ENCODE measurements at places on chromosomes 12 and 14.

GRCh38 chr12:80412343-80412953 lies 31.6 kb upstream of the PTPRQ start:
- peak; percentile 8 for DNase-seq

DNA sequence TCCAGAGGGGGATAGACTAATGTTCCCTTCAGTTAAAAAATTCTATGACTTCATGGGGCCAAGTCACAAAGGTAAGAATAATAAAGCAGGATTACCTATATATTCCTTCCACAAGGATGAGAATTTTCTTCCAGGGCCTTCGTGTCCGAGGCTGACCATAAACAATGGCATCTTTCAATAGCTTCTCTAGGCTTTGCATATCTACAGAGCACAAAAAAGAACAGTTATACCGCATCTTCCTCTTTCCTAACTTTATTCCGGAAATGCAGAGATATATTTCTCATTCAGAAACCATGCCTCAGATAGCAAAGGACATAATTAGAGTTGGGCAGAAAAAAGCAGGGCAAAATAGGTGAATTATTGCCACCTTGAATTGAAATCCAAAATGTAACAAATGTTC lies 58.3 kb upstream of the ISM2 start:
- no peak for DNase-seq

DNA sequence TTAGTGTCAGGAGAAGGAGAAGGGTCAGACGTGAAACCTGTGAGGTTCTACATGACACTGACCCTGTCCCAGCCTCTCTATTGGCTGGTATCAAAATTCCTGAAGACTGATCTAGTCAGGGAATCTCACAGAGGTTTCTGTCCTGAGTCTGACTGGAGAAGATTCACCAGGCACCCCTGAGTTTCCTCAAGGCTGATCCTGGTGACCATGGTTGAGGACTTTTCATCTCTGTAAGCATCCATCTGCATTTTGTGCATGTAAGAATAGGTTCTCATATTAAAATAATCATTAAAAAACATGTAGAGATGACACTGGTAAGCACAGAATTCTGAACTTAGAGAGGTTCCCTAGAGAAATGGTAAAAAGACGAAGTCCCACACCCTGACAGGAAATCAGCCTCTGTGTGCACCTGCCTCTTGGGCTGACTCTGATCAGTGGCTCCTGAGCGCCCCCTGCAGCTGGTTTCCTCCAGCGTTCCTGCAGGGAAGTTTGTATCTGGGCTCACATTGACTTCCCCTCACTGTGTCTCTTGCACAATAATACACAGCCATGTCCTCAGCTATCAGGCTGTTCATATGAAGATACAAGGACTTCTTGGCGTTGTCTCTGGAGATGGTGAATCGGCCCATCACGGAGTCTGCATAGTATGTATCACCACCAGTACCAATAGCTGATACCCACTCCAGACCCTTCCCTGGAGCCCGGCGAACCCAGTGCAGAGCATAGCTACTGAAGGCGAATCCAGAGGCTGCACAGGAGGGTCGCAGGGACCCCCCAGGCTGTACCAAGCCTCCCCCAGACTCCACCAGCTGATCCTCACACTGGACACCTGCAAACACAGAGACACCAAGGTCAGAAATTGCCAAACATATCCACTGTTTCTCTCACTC lies 991.9 kb downstream of the TMEM121 start:
- DNase-seq = peak; percentile 12

GRCh38 chr14:39267608-39268005 lies 33.9 kb downstream of the MIA2 start:
- DNase-seq = no peak

DNA sequence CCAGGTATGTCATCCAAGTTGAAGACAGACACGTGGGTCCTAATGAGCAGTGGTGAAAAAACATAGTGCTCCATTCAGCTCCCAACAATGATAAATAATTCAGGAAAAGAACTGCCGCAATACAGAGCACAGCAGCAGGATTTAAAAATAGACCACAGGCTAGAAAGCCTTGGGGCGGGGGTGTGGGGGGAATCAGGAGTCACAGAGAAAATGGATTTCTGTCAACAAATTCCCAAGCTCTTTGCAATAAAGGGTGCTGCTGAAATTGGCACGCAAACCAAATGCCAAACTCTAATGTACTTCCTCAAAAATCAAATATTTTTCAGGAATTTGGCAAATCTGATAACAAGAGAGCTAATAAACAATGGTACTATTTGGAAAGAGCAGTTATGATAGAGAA lies 58.6 kb downstream of the R3HDM2 start:
- DNase-seq = no peak

DNA sequence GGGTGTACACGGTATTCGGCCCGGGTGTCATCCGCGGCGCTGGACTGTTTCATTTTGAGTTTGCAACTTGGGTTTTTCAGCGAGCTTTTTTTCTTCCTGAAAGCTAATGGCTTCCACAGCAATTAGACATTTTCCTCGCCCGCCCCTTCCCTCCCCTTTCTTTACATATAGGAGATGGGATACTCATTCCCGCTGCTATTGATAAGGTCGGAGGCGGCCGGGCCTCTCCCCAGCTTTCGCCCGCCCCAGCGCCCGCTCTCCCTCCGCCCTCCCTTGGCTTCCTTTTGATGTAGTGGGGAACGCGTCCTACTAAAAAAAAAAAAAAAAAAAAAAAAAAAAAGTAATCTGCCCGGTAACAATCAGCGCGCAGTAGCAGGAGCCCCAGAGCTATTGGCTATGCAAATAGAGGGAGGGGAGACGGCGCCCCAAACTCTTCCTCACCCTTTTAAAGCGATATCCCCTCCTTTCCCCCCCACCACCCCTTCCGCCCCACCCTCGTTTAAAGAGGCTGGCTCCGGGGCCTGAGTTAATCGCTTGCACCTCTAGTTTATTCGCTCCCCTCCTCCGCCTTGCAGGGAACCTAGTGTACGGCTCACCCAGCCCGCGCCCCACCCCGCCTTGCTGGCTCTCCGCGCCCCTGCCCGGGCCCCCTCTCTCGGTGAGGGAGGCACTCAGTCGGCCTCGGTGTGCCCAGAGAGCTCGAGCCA lies 1.7 kb upstream of the CCND2 start:
- DNase-seq = no peak

GRCh38 chr14:73245480-73246325 lies 8.4 kb downstream of the PAPLN start:
- DNase-seq = no peak

DNA sequence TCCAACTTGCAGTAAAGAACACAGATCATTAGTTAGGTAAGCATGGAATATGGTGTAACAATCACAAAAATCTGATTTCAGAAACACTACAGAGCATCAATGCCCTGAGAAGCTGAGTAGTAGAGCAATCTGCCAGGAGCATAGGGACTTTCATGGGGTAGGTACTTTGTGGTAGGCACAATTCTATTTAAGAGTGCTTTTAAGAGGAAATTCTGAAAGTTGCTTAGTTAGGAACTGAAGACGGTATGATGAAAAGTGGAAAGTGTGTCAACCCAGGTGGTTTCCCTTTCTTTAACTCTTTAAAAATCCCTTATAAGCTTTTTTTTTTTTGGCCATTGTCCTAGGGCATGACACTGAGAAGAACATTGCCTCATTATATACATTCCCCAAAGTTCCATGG lies 535.7 kb upstream of the FBXO33 start:
- no peak for DNase-seq

GRCh38 chr14:96053600-96054381 lies 14.6 kb downstream of the C14orf132 start:
- no peak for DNase-seq

- no peak for DNase-seq
These were observed 620 bp downstream of the C1S start for GRCh38 chr12:7061138-7061537.

DNA sequence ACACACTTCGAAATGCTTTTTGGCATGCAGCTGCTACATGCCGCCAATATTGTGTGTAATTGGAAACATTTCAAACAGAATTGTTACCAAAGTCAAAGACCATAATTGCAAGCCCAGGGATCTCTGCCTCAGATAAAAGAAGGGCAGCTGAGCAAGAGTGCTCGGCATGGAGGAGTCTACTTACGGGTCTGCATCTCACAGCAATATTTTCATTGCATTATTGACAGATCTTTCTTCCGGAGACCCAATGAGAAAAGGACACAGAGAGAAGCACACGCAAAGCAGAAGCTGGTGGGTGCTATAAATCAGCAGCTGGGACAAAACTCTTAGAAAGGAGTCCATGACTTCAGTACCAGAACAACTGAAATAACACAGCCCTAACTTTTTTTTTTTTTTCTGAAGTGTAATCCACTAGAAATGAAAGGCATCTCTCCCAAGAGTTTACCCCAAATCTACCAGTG lies 4.9 kb downstream of the PRICKLE1 start:
- DNase-seq = no peak

GRCh38 chr12:131357185-131357747 lies 353.6 kb upstream of the SFSWAP start:
- DNase-seq = no peak

GRCh38 chr12:99911967-99912366 lies 72.8 kb downstream of the ANKS1B start:
- no peak for DNase-seq

All from Panc1 (cell line).